ENCODE measurements at places on chromosomes 1 and 21.

- no peak for DNase-seq
These were observed 85.3 kb downstream of the MAP3K21 start for GRCh38 chr1:233412812-233413211.

DNA sequence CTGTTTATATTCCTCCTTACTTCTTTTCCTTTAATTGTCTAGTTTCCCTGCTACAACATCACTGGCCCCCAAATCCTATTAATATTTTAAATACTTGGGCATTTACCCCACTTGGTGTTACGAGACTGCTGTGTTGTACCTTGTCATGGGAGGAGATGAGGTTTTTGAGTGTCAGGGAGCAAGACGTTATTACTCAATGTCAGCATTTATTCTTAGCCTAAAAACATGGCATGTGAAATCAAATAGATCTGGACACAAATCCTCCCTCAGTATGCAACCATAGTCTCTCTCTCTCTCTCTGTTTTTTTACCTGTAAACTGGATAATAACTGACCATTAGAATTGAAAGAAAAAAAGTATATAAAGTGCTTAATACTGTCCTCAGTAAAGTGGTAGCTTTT lies 4.6 kb downstream of the LRRC8B start:
- DNase-seq: no peak

GRCh38 chr1:102751111-102751510 lies 357.2 kb downstream of the COL11A1 start:
- DNase-seq: no peak

- DNase-seq: no peak
These were observed 5.4 kb downstream of the NEK7 start for GRCh38 chr1:198162091-198162767.

DNA sequence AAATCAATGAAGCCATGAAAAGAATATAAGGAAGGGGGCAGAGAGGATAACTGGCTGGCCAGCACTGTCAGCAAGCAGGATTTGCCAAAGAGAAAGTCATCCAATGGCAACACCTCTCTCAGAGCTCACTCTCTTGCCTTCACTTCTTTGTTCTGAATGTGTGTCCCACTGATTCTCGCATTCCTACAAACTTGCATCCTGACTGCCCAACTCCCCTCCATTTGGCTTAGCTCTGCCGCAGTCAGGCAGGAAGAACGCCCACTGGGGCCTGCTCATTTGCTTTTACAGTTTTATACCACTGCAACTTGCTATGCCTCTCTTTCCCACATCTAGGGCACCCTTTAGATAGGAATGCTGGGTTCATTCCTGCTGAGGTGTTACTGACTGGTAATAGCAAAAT lies 364.2 kb upstream of the ST6GALNAC5 start:
- no peak for DNase-seq

- peak; percentile 66 for DNase-seq
These were observed 219.0 kb upstream of the HOOK1 start for GRCh38 chr1:59595774-59596173.

DNA sequence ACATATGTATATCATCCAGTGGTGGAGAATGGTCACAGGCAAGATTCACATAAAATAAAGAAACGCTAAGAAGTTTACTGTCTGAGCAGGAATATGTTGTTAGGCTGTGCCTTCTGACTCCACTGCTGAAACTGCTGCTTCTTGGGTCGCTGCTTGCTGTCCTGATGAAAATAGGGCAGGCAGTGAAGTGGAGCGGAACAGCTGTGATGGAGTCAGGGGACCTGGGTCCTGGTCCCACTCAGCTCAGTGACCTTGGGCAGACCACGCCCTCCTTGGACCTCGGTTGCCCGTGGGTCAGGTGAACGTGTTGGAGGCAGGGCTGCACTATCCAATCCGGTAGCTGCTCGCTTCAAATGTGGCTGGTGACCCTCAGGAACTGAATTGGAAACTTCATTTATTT lies 33.4 kb upstream of the IFFO2 start:
- DNase-seq: no peak

GRCh38 chr1:235852887-235853286 lies 13.8 kb downstream of the LYST start:
- DNase-seq: no peak

GRCh38 chr21:34097442-34097841 lies 24.1 kb downstream of the MRPS6 start:
- no peak for DNase-seq

- no peak for DNase-seq
These were observed 24.6 kb upstream of the PLXNA2 start for GRCh38 chr1:208268541-208269337.

DNA sequence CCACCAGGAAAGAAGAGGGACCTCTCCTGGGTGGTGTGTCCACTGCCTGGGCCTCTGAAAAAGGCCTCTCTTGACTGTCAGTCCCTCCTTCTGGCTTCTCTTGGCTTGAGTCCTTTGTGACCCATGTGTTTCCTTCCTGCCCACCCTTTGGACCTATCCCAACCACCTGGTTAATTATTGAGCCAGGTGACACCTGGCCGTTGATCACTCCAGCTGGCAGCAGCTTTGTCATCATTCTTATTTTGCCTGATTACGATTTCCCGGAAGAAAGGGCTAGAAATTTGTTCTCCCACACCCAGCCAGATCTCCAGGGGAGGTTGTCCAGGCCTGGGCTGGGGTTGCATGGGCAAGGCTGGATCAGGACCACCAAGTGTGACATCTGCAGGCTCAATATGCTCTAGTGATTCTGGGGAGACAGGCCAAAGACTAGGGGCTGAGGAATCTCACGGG lies 24.8 kb downstream of the CSF1 start:
- DNase-seq: no peak

GRCh38 chr1:10969267-10969970 lies 43.0 kb upstream of the TARDBP start:
- no peak for DNase-seq

DNA sequence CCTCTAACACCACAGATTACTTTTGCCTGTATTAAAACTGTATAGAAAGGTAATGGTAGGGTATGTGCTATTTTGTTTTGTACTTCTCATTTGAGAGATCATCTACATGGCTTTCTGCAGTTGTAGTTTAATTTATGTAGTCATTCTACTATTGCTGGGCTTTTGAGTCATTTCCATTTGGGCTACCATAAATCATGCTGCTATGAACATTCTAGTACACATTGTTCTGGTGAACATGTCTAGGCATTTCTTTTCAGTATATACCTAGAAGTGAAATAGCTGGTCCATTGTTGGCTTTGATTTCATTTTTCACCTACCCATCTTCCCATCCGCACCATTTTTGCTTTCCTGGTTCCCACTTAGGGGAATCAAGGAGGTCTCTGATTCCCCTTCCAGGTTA lies 18.7 kb downstream of the EDN2 start:
- no peak for DNase-seq

DNA sequence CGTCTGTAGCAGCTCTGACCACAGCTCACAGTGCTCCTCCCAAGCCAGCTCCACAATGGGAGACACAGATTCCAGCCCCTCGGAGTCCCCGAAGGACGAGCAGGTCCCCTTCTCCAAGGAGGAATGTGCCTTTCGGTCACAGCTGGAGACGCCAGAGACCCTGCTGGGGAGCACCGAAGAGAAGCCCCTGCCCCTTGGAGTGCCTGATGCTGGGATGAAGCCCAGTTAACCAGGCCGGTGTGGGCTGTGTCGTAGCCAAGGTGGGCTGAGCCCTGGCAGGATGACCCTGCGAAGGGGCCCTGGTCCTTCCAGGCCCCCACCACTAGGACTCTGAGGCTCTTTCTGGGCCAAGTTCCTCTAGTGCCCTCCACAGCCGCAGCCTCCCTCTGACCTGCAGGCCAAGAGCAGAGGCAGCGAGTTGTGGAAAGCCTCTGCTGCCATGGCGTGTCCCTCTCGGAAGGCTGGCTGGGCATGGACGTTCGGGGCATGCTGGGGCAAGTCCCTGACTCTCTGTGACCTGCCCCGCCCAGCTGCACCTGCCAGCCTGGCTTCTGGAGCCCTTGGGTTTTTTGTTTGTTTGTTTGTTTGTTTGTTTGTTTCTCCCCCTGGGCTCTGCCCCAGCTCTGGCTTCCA lies 22.9 kb upstream of the VPS13D start:
- no peak for DNase-seq

GRCh38 chr1:48870596-48870995 lies 93.9 kb upstream of the BEND5 start:
- no peak for DNase-seq

DNA sequence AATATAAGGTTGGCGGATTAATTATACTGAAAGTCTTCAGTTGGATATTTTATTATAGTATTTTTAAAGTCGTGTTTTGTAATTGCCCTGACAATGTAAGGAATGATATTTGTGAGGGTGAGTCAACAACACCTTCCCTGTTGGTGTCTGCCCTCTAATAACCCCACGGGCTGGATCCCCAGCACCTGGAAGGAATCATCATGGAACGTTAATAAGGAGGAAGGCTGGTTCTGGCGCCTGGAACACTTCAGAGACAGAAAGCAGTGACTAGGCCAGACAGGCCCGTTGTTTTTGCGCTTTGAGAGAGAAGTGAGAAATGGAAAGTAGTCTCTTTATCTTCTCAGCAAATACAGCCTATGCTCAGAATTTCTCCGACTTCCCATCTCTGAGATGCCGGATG lies 31.6 kb downstream of the TEX35 start:
- no peak for DNase-seq

DNA sequence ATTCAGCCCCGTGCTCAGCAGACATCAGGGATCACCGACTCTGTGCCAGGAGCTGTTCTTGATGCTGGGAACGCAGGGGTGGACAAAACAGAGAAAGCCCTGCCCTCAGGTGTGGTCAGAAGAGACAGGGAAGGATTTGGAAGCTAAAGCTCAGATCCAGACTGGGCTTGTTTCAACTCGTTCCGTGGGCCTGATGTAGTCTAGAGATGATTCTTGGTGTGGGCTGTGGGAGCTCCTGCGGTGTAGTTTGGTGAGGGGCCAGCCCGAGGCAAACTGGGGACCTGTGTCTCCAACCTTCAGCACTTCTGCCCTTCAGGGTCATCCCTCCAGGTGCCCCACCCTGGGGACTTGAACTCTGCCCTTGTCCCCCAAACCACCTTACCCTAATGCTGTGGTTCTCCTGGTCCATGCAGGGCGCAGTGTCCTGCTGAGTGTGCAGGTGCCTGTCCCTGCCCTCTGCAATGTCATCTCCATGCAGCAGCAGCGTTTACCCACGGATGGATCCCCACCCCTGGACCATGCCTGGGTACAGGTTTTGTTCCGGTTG lies 17.3 kb upstream of the ABCG1 start:
- DNase-seq: no peak

DNA sequence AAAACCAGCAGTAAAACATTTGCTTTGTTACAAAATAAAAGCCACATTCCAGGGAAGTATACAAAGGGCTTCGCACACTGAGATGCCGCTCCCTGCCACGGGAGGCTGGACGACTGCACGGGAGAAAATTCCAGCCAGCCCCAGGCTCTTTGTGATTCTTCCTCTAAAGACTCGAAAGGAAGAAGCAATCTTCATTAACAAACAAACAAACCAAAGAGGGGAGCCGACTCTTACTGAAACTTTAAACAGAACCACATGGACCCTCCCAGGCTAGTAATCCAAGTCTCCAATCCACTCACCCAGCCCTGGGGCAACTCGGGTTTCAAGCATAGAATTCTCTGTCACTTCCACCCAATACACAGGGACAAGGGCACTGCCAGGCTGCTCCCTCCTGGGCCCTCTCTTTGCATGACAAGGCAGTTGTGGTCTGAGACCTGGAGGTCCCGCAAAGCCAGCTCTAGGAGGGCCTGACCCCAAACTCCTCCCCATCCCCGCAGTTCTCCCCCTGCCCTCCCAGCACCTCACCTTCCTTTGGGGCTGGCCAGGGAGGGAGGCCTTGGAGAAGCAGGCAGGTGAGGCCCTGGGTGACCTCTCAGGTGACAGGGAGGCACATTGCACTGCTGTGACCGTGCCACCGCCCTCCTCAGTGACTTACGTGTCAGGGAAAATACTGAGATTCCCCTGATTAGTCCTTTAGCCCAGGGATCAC lies 26.6 kb upstream of the COL18A1 start:
- peak; percentile 55 for DNase-seq

- no peak for DNase-seq
These were observed 58.1 kb downstream of the CACNA1E start for GRCh38 chr1:181541458-181541857.

DNA sequence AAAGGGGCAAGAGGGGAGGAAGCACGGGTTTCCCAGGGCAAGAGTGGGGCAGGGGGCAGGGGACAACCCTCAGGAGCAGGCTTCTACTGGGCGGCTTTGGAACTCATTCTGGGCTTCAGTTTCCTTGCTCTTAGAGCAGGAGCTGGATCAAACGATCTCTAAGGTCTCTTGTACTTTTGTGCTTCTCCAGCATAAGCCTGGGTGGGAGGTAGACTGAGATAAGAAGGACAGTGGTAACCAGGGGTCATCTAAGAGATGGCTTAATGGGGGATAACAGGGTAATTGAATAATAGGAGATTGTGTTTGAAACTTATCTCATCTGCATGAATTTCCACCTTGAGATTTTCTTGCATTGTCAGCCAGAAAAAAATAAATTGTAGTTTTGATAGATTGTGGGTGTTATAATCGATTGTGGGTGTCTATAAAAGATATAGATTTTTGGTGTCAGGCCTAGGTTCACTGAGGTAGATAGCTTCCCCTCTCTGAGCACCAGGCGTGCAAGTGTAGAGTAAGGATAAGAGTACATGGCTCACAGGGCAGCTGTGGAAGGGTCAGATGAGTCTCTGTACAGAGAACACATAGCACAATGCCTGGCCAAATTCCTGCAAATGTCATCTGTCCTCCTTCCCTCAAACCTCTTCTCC lies 68.0 kb downstream of the CD58 start:
- DNase-seq: no peak

- no peak for DNase-seq
These were observed 49.1 kb downstream of the EBNA1BP2 start for GRCh38 chr1:43123031-43123430.

- DNase-seq: no peak
These were observed 65.8 kb downstream of the FHAD1 start for GRCh38 chr1:15312626-15313411.

- no peak for DNase-seq
These were observed 4.3 kb downstream of the EPS15 start for GRCh38 chr1:51514733-51515132.

GRCh38 chr1:65009176-65009575 lies 42.8 kb upstream of the JAK1 start:
- DNase-seq: no peak

GRCh38 chr1:18540136-18540765 lies 59.5 kb downstream of the KLHDC7A start:
- DNase-seq: no peak

- no peak for DNase-seq
These were observed 12.5 kb downstream of the RPS6KA1 start for GRCh38 chr1:26541816-26542711.

GRCh38 chr1:99788896-99789295 lies 22.5 kb upstream of the FRRS1 start:
- no peak for DNase-seq

GRCh38 chr1:44053394-44053793 lies 22.1 kb upstream of the SLC6A9 start:
- DNase-seq: no peak

Measured in GM04504 (cell line).